ENCODE measurements at places on chromosomes 5 and 9.

GRCh38 chr9:119781886-119782285 lies 412.7 kb upstream of the BRINP1 start:
- DNase-seq = no peak

DNA sequence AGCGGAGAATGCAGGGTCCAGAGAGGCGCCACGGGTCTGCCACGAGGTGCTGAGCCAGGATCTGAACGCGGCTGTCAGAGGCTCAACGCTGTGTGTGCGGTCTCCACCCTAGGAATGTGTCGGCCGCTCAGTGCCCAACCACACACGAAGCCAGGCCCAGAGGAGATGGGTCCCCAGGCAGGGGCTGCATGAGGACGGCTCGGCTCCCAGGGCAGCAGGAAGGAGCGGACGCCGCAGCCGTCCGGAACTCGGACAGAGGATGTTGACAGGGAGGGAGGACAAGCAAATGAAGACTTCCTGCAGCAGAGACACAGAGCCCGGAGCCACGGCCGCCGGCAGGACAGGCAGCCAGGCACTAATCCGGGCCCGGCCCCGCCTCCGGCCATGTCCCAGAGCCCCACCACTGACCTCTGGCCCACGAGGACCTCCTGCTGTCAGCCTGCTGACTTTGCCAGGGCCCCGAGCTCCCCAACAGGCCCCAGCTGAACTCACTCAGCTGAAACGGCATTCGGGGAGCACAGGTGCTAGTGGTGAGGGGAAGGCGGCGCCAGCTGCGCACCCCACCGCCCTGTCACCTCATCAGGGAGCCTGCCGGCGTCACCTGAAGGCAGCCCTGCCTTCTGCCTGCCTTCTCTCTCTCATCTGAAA lies 12.7 kb downstream of the VAV2 start:
- DNase-seq = no peak

- DNase-seq = no peak
Observed at GRCh38 chr9:72346333-72346732, 18.7 kb downstream of the ZFAND5 start.

DNA sequence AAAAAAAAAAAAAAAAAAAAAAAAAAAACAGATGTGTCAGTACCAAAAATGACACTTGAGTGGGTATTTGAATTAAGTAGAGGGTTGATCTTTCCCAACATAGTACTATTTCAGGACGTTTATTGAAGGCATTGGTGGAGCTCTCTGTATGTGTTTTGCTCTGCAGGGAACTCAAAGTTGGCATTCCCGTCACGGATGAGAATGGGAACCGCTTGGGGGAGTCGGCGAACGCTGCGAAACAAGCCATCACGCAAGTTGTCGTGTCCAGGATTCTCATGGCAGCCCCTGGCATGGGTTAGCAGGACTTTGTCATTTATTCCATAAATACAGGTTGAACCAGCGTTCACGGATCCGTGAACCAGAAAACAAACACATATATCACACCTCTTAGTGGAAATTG lies 34.9 kb downstream of the SFXN1 start:
- no peak for DNase-seq

All from HS-5 (cell line).